ENCODE measurements at places on chromosomes 4 and X. TPM values are rescaled to one million over a fixed set of nuclear protein-coding genes. Genes with fewer than 3 reads are reported as not detected.

The LRIT3 gene
- total RNA-seq, result 0.15 TPM

- no peaks in the 10 kb centered on the region for H3K27me3 ChIP-seq
- H3K4me1 ChIP-seq, result no peaks in the 10 kb centered on the region
- H3K4me3 ChIP-seq, result no peak overlapping the region
- no peak for DNase-seq
- no peaks in the 10 kb centered on the region for H3K36me3 ChIP-seq
Observed at GRCh38 chr4:158025131-158025530, 147.7 kb downstream of the GASK1B start.

GRCh38 chr4:79209822-79210635, 115.8 kb downstream of the NAA11 start:
- H3K4me3 ChIP-seq, result no peak overlapping the region
- no peaks in the 10 kb centered on the region for H3K27me3 ChIP-seq
- H3K27ac ChIP-seq, result no peak overlapping the region
- DNase-seq, result no peak
- no peaks in the 10 kb centered on the region for H3K36me3 ChIP-seq
- H3K4me1 ChIP-seq, result no peaks in the 10 kb centered on the region

The DGAT2L6 gene
- total RNA-seq, result not detected

GRCh38 chr4:97911236-97911906, 231.9 kb downstream of the STPG2 start:
- no peaks in the 10 kb centered on the region for H3K36me3 ChIP-seq
- no peaks in the 10 kb centered on the region for H3K27me3 ChIP-seq
- no peak overlapping the region for H3K4me3 ChIP-seq
- H3K4me1 ChIP-seq, result no peaks in the 10 kb centered on the region

- no peak overlapping the region for H3K27ac ChIP-seq
- DNase-seq, result no peak
- peaks cover 3% of the 10 kb centered on the region for H3K36me3 ChIP-seq
- no peaks in the 10 kb centered on the region for H3K27me3 ChIP-seq
Observed at GRCh38 chrX:16601885-16602284, 48.1 kb upstream of the S100G start.

The HSPA4L gene
- total RNA-seq, result 0.27 TPM

DNA sequence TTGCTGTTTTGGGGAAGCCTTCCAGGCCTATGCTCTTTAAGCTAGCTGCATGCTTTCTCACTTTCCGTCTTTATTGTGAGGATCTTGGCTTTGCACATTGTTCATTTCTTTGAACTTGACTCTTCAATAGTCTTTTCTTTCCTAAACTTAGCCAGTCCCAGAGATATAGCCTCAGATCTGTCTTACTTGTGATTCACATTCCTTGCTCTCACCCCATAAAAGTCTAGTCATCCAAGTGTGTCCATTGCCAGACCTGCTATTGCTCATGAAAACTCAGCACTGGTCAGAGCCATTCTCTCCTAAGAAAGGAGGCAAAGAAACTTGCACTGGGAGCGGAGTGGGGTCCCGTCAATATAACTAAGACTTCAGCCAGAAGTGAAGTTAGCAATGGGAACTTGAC, 275.0 kb upstream of the CTSO start:
- no peak for DNase-seq
- no peaks in the 10 kb centered on the region for H3K36me3 ChIP-seq
- H3K4me1 ChIP-seq, result no peaks in the 10 kb centered on the region
- no peak overlapping the region for H3K27ac ChIP-seq
- no peaks in the 10 kb centered on the region for H3K27me3 ChIP-seq
- no peak overlapping the region for H3K4me3 ChIP-seq

GRCh38 chr4:57661517-57662090, 551.4 kb upstream of the IGFBP7 start:
- no peaks in the 10 kb centered on the region for H3K4me1 ChIP-seq
- no peaks in the 10 kb centered on the region for H3K27me3 ChIP-seq
- no peak overlapping the region for H3K27ac ChIP-seq
- DNase-seq, result no peak
- H3K4me3 ChIP-seq, result no peak overlapping the region

DNA sequence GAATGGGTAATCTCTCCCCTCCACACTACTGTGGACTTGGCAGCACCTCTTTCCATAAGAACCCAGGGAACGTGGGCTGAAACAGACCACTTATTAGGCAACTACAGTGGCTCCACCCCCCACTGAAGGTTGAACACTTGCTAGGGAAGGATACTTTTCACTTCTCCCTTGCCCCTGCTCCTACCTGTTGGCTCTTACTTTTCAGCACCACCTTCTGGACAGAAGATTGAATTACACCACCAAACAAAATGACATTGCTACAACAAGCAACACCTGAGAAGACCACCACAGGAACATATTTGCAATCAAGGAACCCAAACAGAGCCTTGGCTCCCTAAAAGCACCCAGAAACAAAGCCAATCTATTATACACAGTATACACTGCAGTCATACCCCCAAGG, 132.1 kb upstream of the CXCL13 start:
- no peaks in the 10 kb centered on the region for H3K4me1 ChIP-seq
- no peaks in the 10 kb centered on the region for H3K36me3 ChIP-seq
- no peak for DNase-seq

DNA sequence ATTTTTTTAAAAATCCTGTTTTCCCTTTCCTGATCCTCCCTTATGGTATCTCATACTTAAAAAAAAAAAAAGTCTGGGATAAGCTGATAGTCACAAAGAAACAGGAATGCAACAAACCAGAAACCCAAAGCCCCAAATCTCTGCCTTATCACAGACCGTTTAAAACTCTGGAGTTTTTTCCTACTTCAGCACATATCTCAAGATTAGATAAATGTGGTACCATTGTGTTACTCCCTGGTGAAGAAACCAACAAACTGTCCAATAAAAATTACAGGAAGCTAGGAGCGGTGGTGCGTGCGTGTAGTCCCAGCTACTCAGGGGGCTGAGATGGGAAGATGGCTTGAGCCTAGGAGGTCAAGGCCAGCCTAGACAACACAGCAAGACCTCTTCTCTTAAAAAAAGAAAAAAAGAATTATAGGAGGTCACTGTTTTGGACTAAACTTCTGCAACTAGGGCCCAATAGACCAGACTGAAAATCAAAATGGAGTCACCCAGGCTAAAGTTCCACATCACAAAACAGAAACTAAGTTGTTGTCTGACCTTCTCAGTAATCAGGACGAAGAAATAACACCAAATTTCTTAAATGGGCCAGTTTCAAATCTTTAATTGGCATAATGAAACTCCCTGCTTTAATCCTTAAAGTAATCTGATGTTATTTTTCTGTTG, 51.9 kb downstream of the RBM47 start:
- peaks cover 33% of the 10 kb centered on the region for H3K4me1 ChIP-seq
- no peak for DNase-seq
- no peak overlapping the region for H3K4me3 ChIP-seq

DNA sequence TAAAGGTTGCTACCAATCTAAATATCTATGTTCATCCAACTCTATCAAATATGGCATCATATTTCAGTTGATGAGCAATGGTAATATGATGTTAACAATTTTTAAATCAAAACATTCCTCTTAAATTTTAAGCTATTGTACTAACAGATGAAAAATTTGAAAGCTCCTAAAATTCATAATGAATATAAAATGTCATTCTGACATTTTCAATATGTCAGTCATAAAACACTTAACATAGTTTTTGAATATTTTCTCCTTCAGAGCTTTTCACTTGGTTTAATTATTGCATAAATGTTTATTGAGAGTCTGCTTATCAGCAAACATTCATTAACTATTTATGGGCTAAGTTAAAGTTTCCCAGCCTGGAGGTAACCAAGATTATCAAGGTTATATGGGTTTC, 11.8 kb downstream of the ARSJ start:
- no peaks in the 10 kb centered on the region for H3K36me3 ChIP-seq
- no peak overlapping the region for H3K4me3 ChIP-seq
- no peaks in the 10 kb centered on the region for H3K4me1 ChIP-seq
- H3K27me3 ChIP-seq, result peaks cover 10% of the 10 kb centered on the region

- no peak overlapping the region for H3K4me3 ChIP-seq
- no peak overlapping the region for H3K27ac ChIP-seq
- DNase-seq, result no peak
- no peaks in the 10 kb centered on the region for H3K4me1 ChIP-seq
Observed at GRCh38 chr4:90403781-90404180, 276.6 kb downstream of the CCSER1 start.

The CENPVL3 gene
- total RNA-seq, result not detected

DNA sequence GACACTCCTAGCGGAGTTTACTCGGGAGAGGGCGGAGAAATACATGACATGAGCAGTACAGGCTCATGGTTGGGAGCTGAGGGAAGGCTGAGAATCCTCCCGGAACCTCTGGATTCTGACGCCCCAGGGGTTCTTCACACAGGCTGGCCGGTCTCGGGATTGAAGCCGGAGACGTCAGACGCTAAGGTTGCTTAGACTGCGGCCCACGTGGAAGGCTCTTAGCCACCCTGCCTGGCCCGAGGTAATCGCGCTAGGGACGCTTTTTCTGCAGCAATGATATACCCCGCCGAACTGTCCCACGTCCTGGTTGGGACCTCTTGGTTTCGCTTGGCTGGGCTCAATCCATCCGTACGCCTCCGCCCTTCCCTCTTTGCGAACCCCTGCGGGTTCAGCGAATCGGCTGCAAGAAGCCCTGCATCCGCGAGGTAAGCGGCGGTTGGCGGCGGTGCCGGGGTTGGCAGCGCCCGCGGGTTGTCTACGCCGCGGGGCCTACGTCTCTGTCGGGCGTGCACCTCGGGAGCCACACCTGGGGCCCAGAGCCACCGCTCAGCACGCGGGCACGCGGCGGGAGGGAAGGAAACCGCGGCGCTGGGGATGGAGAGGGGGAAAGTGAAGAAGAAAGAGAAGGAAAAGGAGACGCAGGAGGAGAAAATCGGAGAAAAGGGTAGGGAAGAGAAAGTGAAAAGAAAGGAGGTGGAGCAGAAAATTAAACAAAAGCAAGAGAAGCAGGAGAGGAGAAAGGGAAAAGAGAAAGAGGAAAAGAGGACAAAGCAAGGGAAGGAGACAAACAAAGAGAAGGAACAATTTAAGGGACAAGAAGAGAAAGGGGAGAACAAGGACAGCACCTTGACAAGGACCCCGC, at the start of gene ARL9:
ARL9 (plus strand) TSS at position 523 of the 862 bp plus-strand sequence; CDS start at position 595, 72 bp downstream.
- peaks cover 3% of the 10 kb centered on the region for H3K27me3 ChIP-seq
- DNase-seq, result peak; percentile 69
- peak within 1 kb of the TSS; percentile 84 for H3K27ac ChIP-seq
- peaks cover 18% of the 10 kb centered on the region for H3K4me1 ChIP-seq

The UBA6 gene
- total RNA-seq, result 73.3 TPM

GRCh38 chr4:83581411-83582288, 45.7 kb downstream of the GPAT3 start:
- H3K27ac ChIP-seq, result no peak overlapping the region
- H3K4me3 ChIP-seq, result no peak overlapping the region
- no peaks in the 10 kb centered on the region for H3K36me3 ChIP-seq
- no peak for DNase-seq

DNA sequence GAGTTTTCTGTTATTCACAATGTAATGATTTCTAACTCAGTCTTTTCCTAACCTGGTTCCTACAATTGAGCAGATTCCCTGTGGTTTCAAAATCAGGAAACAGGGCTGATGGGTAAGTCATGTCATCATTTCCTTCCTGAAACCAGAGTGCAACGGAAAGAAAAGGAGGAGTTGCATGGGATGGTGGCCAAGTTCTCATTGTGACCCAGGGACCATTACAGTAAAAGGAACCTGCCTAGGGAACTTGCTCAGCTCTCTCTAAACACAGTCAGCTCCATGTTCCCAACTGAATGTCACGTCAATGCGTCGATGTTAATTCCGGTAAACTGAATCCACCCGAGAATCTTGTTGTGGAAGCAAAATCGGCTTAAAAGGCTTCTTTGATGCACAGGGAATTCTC, 51.2 kb downstream of the LGI2 start:
- H3K36me3 ChIP-seq, result no peaks in the 10 kb centered on the region
- DNase-seq, result no peak
- H3K27ac ChIP-seq, result no peak overlapping the region
- peaks cover 13% of the 10 kb centered on the region for H3K27me3 ChIP-seq

The ARFIP1 gene
- total RNA-seq, result 19.5 TPM

The ATP1B4 gene
- total RNA-seq, result not detected

The OTUD6A gene
- total RNA-seq, result not detected

DNA sequence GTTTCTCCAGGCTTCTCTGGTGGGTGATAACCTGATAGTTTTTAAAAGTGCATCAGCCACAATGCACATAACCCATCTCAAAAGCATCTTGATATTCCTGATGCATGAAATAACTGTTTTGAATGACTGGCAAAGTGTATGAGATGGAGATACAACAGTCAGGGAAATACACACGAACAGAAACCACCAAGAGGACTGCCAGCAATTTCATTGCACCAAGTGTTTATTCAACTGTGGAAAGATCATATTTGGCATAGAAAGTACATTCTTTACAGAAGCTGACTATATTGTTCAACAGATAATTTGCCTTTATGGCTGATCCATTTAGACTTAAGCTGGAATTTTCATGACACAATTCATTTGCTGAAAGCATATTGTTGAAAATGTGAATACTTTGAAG, 139.5 kb downstream of the SLIT2 start:
- no peak overlapping the region for H3K27ac ChIP-seq
- H3K4me3 ChIP-seq, result no peak overlapping the region
- DNase-seq, result no peak
- no peaks in the 10 kb centered on the region for H3K36me3 ChIP-seq
- no peaks in the 10 kb centered on the region for H3K27me3 ChIP-seq

DNA sequence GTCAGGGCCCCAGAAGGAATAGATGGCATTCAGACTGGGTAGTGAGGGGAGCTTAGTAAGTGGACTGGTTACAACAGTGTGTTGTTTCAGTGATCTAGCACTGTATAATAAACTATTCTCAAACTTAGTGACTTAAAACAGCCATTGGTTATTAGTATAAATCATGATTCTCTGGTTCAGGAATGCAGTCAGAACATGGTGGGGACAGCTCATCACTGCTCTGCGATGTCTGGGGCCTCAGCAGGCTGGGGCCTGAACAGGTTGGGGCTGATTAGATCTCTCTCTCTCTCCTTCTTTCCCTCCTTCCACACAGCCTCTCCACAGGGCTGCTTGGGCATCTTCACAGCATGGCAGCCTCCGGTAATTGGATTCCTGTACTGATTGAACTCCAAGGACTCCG, 160.4 kb downstream of the GATB start:
- no peak overlapping the region for H3K27ac ChIP-seq
- H3K36me3 ChIP-seq, result no peaks in the 10 kb centered on the region

DNA sequence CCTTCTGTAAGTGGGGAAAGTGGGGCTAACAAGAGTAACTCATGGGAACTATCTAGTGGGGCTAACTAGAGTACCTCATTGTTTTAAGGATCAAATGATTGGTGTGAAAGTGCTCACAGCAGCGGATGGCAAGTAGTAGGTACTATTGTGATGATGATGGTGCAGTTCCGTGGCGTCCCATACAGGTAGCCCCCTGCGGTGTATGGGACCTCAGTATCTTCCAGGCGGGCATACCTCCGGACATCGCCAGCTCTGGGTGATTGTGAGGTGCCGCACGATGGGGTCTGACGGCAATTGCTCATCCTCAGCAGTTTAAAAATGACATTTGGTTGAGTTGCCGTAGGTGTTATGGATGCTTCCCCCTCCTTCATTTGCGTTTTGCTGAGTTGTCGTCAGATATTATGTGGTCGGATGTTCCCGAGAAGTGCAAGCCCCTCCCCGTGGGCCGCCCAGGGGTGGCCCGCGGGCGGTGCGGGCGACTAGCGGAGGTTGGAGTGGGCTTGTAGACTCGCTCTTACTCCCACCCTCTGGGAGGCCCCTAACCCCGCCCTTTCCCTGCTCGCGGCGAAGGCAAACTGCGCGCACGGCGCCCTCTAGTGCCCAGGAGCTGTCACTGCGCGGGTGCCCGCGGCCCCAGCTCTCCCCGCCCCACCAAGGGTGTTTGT, 18.3 kb upstream of the GPR101 start:
- peaks cover 14% of the 10 kb centered on the region for H3K4me1 ChIP-seq
- no peaks in the 10 kb centered on the region for H3K36me3 ChIP-seq
- no peak overlapping the region for H3K27ac ChIP-seq
- H3K27me3 ChIP-seq, result peaks cover 36% of the 10 kb centered on the region
- peak overlapping the region; percentile 75 for H3K4me3 ChIP-seq
- peak; percentile 76 for DNase-seq

Measured in activated CD4-positive, alpha-beta T cell treated with anti-CD3 and anti-CD28 coated beads, Interleukin-2, amount 10 ng/mL, durations not matched to agents 7 days and 5 days (primary cell).